HS-5 (cell line): ENCODE measurements at places on chromosomes 2 and 18.

DNA sequence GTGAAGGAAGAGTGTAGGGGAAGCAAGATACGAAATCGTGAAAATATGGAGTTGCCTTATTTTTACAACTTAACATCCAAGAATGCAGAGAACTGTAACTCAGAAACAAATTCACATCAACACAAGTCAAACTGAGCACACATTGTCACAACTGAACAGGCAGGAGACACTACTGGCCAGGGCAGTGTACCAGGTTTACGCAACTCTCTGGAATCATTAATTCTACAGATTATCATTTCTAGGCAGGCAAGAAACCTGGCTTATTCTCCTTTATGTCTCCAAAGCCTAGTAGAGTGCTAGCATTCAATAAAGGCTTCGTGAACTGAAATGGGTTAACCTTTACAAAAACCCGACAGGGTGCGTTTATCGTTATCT lies 584 bp downstream of the COA5 start:
- DNase-seq, result peak; percentile 38

DNA sequence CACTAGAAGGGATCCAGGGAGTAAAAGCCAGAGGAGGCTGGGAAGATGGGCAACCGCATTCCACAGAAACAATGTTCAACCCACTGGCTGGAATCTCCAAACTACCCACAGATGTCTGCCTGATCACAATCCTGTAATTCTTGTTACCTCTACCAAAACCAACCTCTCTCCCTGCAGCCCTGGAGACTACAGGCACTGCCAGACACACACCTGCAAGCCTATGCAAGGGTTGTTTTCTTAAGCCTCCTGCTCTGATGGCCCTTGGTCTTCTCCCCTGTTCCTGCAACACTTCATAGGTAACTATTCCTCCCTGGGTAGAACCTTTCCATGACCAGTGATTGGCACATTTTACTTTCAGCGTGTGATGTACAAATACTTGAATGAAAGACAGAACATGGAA lies 21.9 kb downstream of the ST6GAL2 start:
- no peak for DNase-seq

DNA sequence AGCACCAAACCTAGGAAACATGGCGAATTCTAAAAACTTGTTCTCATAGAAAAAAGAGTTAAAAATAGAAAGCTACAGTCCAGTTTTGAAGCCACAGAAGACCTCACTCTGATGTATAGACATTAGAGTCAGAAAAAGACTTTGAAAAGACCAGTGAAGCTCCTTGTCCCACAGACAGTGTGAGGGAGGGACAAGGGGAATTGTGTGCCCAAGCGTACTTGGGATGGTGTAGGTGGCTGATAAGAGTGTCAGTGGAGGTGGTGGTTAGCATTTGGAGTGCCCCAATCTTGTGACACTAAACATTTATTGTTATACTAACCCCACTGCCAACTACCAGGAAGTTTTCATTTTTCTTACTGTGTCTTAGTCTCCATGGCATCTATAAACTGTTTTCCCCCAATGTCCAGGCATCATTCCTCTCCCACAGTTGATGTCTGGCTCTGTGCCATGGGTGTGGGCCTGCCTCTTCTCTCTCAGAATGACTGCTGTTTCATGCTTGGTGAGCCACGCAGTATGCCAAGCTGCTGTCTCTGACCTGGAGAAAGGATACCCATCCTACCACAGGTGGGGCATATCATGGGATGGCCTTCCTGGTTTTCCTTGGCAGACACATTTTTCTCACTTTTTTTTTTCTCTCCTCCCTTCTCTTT lies 161.4 kb downstream of the RPIA start:
- DNase-seq, result no peak

- no peak for DNase-seq
Measured at GRCh38 chr2:222877556-222878300, 16.9 kb downstream of the ACSL3 start.

DNA sequence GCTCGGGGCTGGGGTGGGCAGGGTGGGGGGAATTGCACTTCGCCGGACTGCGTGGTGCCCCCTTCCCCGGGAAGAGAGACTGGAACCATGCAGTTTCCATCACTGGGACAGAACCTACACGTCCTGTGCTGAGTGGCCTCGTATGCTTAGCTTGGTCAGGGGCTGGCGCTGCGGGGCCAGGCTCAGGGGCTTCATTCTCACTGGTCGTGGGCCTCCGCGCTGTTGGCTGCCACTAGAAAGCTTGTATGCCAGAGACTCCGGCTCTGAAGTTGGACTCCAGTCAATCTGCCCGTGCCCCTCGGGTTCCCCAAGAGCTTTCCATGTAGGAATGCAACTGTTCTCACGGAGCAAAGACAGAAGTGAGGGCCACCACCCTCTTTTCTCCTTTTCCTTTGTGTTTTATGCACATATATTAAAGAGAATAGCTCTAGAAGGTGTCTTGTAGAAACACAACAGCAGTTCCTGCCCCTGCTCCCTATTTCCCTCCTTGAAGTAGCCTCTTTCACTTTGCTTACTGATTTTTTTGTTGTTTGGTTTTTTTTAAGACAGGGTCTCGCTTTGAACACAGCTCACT lies 64.0 kb upstream of the YWHAQ start:
- no peak for DNase-seq

- DNase-seq, result no peak
Measured at GRCh38 chr2:186913870-186914269, 64.9 kb upstream of the ZSWIM2 start.

DNA sequence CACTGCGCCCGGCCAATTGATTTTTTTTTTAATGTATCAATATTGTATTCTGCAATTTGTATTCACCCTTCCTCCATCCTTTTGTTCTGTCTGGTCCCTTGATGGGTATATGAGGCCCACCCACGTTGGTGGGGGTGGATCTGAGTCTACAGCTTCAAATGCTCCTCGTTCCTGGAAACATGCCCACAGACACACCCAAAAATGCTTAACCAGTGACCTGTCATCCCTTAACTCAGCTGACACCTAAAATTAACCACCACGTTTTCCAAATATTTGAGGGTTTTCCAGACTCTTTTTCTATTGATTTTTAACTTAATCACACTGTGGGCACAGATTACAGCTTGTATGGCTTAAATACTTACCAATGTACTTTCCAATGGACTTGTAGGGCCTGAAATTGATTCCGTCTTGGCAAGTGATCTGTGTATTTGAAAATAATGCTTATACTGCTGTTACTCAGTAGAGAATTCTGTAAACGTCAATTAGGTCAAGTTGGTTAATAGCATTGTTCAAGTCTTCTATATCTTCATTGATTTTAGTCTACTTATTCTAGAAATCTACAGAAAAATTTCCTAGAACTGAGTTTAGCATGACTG lies 34.4 kb upstream of the CYP27C1 start:
- peak; percentile 11 for DNase-seq

DNA sequence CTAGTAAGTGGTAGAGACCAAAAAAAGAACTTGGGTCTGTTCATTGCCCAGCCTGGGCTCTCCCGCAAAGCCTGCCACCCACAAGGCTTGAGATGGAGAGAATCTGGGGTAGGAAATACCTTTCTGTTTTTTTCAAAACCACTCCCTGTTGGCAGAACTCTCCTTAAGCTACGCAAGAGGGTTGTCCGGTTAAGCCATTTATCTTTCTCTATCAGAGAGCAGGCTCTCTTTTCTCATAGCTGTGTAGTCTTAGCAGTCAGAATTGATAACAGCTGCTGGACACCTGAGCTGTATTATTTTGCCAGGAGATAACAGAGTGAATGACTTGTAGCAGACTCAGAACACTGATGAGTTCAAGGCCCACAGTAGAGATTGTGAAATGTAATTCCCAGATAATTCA lies 1088.1 kb downstream of the TSN start:
- DNase-seq, result no peak

DNA sequence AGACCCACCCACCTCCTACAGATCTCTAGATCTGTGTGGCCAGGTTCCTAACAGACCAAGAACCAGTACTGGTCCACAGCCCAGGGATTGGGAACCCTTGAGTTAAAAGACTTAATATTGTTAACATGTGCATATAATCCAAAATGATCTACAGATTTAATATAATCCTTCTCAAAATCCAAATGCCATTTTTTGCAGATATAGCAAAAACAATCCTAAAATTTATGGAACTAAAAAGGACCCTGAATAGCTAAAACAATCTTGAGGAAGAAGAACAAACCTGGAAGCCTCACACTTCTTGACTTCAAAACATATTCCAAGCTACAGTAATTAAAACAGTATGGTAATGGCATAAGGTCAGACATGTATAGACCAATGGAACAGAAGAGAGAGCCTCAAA lies 206.9 kb upstream of the SIX2 start:
- no peak for DNase-seq

GRCh38 chr18:48011926-48012465 lies 81.5 kb upstream of the SMAD2 start:
- no peak for DNase-seq

- DNase-seq, result no peak
Measured at GRCh38 chr2:204840504-204840903, 295.2 kb downstream of the PARD3B start.

- no peak for DNase-seq
Measured at GRCh38 chr2:98459496-98460175, 15.0 kb downstream of the INPP4A start.

GRCh38 chr2:134943540-134943939 lies 24.9 kb downstream of the CCNT2 start:
- DNase-seq, result no peak

GRCh38 chr2:42125841-42126594 lies 43.1 kb upstream of the EML4 start:
- DNase-seq, result no peak

DNA sequence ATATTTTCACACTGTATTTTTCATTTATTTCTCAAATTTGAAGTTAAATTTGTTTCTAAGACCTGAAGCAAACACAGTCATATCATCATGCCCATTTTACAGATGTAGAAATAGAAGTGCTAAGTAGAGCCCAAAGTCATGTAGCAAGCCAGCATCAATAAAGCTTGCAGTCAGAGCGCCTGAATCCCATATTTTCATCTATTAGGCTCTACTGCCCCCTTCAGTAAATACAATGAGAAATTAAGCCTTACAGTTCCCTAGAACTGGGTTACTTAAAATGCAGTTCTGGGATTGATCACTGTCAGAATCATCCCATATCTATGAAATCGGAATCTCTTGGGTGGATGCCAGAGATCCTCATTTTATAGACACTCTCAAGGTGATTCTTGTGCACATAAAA lies 419.9 kb downstream of the TGIF1 start:
- DNase-seq, result peak; percentile 25

GRCh38 chr2:47058003-47058931 lies 96.8 kb downstream of the STPG4 start:
- no peak for DNase-seq

GRCh38 chr18:32049393-32050171 lies 31.0 kb downstream of the RNF125 start:
- peak; percentile 10 for DNase-seq

DNA sequence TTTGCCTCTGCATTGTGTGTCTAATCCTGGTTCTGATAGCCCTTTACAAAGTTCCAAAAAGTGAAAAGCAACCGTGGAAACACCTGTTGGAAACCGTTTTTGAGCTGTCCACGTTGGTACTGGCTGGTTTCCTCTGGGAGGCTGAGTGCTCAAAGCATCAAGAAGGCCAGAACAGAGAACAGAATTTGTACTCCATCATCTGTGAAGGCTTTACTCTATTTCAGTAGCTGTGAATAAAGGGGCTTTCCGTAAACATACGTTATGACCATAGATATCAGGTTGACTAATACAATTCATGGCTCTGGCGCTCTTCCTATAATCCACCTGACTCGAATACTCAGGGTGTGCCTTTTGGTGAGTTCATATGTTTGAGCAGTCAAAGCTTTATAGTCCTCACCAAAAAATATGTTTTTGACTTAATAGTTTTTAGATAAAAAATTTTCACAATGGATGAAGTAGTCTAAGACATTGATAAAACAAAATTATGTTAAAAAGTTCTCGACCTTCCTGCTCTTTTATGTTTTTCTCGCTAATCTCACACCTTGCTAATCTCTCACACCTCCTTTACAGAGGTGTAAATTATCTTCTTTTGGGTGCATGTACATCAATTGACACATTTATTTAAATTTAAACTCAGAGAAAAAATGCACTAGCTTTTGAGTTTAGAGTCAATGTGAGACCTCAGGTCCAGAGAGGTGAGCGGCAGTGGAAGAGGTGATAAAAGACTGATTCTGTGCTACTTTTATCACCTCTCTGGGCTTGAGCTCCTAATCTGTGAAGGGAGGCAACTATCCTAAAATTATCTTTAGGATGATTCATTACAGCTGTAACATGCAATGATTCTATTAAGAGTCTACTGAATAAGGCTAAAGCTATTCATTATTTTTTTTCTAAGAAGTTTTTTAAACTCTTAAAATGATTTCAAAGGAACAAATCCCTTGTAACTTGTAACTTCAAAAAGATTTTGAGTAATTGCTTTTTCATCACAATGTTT lies 65.3 kb downstream of the CXCR4 start:
- no peak for DNase-seq

DNA sequence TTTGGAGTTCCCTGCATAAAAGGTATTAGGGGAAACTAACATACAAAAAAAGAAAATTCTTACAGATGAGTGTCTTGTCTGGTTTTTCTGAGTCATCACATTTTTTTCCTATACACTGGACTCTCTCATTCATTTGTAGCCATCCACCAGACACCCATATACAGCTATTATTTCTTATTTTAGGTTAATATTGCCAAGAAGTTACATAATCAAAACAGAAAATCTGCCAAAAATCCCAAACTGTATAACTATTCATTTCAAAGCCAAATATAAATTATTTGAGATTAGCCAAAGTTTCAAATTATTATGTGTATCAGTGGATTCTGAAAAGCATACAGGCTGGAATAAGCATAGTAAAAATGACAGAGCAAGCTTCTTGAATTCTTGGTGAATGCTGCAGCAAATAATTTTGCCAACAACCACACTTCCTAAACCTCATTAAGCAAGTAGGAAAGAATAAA lies 191.2 kb downstream of the NCKAP5 start:
- no peak for DNase-seq

DNA sequence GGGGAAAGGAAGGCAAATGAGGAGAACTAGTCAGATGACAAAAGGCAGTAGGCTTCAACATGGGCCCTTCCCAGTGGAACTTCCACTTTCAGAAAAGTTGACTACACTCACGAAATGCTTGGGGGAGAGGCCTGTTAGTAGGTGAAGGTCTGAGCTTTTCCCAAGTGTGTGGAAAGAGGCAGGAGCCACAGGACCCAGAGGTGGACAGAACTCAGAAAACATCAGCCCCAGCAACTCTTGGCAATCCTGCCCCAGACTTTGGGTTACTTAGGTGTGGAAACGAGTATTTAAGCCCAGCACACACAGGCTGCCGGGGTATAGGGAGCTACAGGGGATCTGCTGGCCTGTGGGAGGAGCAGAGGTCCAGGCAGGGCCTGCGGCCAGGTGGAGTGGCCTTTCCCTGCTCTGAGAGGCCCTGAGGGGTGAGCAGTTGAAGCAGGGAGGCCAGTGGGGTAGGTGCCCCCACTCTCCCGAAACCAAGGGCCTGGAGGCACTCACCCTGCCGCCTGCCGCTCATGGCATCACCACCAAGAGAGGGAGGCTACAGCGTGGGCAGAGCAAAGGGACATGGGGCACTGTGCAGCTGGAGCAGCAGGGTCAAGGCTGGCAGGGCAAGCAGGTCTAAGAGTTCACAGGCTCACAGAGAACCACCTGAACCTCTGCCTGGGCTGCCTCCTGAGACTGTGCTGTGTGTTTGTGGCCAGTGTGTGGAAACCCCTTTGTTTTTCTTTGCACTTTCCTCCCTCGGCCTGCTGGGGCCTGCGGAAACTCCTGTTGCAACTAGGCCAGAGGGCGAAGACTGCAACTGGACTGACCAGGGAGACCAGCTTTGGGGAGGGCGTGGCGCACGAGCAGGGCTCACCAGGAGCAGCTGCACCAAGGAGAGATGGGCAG lies 130.7 kb upstream of the SERTAD2 start:
- no peak for DNase-seq

GRCh38 chr2:2648094-2648493 lies 317.0 kb upstream of the MYT1L start:
- no peak for DNase-seq

- DNase-seq, result no peak
Measured at GRCh38 chr2:211454679-211455078, 898.3 kb downstream of the CPS1 start.
